Gastrocnemius medialis (tissue), 4 donors: ENCODE measurements at places on chromosomes 16 and 17.
A peak's percentile ranks its signal among the peaks of the same experiment; 100 is the strongest.

DNA sequence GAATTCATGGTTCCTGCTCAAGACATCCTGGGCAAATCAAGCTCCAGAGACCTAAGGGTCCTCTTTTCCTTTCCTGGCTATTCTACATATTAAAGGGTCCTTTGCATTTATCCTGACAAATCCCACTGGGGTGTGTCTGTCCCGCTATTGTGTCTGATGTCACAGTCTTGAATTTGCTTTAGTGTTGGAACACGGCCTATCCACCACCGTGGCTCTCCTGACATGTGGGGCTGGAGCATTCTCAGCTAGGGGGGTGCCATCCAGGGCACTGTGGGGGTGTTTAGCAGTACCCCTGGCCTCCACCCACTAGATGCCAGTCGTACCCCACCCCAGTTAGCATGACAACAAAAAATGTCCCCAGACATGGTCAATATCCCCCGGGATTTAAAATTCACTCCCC is 92.9 kb downstream of the IRF8 start:
- DNase-seq: no peak

GRCh38 chr17:60525328-60525684 is 736 bp downstream of the APPBP2 start:
- DNase-seq: no peak

DNA sequence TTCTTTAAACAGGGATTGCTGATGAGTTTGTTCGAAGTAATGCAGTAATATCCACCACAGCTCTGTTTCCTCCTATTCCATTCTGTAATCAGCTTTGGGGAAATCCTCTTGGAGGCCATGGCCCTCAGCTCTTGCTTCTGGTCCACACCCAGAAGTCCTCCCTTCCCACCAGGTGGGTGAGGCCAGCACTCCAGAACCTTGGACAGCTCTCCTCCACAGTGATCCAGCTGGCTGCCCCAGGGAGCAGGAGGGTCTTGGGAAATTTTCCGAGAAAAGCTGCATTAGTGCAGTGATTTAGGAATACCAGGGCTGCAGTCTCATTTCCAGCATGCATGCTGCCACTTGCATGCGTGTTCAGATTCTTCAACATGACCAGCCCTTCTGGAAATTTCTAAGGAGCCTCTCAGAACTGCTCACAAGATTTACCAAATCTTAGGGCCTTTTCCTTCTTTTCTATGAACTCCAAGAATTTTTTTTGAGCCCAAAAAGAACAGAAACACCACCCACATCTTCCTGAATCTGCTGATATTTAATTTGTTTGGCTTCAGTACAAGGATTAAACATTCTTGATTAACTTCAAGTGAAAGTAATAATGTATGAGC is 4.2 kb downstream of the SMPD3 start:
- no peak for DNase-seq

DNA sequence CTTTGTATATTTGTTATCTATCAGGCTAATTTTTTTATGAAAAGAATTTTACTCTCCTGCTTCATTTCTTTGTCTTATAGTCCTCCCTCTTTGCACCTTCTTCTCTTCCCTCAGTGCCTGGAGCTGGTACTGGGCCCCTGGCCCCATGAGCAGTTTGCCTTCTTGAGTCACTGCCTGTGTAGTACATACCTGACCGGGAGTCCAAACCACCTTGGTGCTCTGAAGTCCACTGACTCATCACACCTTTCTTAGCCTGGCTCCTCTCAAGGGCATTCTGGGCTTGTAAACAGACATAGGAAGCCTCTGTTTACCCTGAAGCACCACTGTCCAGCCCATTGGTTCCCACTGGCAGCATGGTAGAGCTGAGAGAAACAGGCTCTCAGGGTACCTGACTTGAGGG is 11.0 kb upstream of the TACO1 start:
- DNase-seq: no peak

DNA sequence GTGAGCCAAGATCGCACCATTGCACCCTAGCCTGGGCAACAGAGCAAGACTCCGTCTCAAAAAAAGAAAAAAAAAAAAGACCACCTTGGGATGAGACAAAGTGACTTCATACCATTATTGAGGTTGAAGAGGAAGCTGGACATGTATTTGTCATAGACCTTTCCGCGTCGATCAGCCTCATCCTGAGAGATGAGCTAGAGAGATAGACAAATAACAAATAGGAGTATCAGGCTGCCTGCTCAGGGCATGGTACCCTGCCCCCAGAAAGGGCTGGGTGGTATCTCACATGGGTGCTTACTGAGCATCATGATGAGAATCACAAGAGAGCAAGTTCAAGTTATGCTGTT is 22.1 kb downstream of the CNTNAP1 start:
- no peak for DNase-seq

DNA sequence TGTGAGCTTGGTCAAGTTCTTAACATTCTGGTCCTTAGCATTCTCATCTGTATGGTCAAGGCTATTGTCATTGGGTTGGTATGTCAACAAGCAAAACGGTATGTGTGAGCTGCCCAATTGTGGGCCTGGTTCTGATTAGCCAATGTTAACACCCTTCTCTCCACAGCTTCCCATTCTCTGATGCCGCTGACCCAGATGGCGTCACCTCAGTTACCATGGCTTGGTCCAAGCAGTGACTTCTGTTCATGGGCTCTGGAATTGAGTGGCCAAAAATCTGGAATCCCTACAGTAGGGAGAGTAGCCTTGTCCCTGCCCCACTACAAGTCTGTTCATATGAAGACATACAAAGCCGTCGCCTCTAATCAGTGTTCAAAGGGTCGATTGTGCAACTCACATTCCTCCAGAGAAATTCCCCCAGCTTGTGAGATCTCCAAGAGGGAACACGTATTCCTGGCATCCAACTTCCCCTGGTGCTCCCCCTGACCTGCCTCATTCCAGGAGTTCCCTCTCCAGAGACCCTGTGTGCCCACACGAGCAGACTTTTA is 15.8 kb downstream of the TMEM98 start:
- no peak for DNase-seq

DNA sequence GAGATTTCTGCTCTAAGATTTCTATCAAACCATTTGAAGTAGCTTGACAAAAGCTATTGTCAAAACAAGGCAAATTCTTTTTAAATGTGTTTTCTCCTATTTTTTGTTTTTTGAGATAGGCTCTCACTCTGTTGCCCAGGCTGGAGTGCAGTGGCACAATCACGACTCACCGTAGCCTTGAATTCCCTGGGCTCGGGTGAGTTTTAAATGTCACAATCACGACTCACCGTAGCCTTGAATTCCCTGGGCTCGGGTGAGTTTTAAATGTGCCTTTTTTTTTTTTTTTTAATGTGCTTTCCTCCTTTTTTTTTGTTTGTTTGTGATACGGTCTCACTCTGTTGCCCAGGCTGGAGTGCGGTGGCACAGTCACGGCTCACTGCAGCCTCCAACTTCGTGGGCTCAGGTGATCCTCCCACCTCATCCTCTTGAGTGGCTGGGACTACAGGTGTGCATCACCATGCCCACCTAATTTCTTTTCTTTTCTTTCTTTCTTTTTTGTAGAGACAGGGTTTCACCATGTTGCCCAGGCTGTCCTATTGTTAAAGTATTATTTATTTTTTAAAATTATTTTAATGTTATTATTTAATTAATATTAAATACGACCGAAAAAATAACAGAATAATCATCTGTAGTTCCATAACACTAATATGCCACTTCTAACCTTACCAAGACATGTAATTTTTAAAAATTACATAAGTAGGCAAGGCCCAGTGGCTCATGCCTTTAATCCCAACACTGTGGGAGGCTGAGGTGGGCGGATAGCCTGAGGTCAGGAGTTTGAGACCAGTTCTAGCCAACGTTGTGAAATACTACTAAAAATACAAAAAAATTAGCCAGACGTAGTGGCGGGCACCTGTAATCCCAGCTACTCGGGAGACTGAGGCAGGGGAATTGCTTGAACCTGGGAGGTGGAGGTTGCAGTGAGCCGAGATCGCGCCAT is 69.7 kb upstream of the FA2H start:
- DNase-seq: no peak

DNA sequence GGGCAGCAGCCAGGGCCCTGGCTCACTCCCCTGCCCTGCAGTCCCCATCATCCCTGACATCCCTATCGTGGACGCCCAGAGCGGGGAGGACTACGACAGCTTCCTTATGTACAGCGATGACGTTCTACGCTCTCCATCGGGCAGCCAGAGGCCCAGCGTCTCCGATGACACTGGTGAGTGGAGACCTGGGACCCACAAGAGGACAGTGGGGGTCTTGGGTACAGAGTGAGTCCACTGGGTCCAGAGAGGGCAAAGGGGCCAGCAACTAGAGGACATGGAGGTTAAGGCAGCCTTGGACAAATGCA is 12.6 kb downstream of the GALK1 start:
- no peak for DNase-seq

DNA sequence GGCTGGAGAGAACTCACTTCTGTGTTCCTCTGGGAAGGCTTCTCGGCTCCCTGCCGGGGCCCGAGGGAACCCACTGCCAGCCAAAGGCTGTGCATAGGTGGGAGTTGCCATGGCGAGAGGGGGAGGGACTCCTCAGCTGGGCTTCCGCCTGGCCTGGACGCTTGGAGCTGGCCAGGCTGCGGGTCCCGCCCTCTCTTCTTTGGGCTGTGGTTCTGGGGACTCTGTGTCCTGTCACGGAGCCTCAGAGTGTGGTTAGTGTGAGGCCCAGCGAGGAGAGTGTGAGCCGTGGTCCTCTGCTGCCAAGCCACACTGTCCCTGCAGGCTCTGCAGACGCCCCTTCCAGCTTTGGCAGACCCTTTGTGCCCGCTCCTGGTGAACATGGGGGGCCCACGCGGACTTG is 123.1 kb downstream of the OR1D5 start:
- DNase-seq: no peak

DNA sequence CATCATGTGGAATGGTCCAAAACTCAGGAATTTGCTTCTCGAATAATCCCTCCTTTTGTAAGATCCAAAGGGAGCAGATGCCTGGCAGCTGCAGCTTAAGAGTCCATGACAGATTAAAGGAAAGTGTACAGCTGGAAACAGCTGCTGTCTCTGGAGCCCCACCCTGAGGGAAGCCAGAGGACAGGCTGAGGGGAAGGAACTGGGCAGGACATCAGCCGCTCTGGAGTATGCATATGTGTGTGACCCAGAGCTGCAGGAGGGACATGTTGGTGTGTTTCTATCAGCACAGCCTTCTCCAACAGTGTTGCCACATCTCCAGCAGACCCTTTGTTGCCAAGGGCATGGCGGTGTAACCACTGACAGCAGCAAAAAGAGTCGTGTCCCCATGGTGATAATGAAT is 46.2 kb downstream of the CYB561 start:
- no peak for DNase-seq

- no peak for DNase-seq
Measured at GRCh38 chr16:72367851-72368250, 195.9 kb upstream of the PMFBP1 start.

DNA sequence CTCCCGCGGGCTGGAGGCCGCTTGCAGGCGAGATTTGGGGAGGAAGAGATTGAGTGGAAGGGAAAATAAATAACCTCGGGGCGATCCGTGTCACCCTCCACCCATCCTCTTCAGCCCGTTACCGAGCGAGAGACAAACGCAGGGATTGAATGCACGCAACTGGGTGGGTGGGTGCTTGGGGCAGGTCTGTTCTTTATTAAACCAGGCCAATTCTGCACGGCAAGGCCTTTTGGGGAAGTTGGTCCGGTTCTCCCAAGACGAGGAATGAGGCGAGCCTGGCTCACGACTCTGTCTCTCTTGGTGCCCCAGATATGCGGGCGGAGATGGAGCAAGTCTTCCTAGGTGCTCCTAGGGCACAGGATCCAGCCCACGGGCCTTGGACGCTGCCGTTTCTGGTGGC is 396 bp upstream of the HOXB7 start:
- no peak for DNase-seq

DNA sequence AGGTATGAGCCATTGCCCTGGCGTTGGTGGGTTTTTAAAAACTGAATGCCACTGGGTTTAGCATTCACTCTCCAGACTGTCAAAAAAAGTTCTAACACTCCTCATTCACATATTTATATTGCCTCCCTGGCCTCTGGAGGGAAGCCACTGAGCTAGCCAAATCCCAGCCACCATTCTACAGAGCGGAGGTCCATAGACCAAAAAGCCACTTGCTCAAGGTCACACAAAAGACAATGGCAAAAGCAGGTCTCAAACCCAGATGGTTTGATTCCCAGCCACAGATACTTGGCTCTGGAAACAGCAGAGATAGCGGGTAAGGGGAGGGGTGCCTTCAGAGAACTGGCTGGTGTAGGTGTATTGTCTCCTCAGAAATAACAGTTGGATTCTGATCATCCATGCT is 18.0 kb upstream of the CDIPT start:
- no peak for DNase-seq

- peak; percentile 93 for DNase-seq
Measured at GRCh38 chr16:424033-424622, 1.3 kb upstream of the RAB11FIP3 start.

GRCh38 chr16:47366228-47366627 is 94.6 kb downstream of the ITFG1 start:
- DNase-seq: no peak

- no peak for DNase-seq
Measured at GRCh38 chr17:59498530-59499307, 66.7 kb upstream of the DHX40 start.

GRCh38 chr17:40612599-40613244 is 34.9 kb downstream of the SMARCE1 start:
- DNase-seq: no peak

DNA sequence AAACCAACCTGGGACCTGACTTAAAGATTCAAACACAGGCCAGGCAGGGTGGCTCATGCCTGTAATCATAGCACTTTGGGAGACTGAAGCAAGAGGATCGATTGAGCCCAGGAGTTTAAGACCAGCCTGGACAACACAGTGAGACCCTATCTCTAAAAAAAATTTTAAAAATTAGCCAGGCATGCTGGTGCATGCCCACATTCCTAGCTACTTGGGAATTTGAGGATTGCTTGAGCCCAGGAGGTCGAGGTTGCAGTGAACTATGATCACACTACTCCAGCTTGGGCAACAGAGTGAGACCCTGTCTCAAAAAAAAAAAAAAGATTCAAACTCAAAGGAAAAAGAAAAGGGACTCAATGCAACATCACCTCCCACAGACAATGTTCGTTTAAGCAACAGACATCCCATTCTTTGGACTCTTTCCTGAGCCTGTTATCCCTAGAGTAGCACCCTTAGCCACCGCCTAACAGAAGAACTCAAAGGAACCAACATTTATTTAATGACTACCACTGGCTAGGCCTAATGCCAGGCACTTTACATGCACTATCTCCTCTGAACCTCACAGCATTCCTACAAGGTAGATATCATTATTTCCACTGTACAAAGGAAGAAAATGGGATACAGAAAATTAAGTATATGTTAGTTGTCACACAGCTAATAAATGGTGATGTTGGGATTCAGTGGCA is 12.7 kb downstream of the MYO18A start:
- DNase-seq: no peak

- no peak for DNase-seq
Measured at GRCh38 chr16:79993629-79994209, 393.2 kb upstream of the MAF start.

DNA sequence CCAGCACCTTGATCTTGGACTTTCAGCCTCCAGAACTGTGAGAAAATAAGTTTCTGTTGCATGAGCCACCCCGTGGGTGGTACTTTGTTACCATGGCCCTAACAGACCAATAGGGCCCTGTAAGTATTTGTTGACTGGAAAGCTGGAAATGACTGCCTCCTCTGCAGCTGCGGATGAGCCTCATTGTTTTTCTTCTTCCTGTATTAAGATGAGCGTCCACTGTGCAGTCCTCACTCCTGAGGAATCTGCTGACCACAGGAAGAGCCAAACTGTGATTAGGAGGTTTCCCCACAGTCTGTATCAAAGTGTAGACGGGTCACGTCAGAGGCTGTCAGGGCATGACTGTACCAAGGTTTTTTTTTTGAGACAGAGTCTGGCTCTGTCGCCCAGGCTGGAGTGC is 12.2 kb upstream of the AKTIP start:
- no peak for DNase-seq

- DNase-seq: no peak
Measured at GRCh38 chr17:79424471-79425185, 186.2 kb downstream of the RBFOX3 start.

GRCh38 chr17:44901411-44901921 is 2.2 kb upstream of the EFTUD2 start:
- DNase-seq: no peak
